Stimulated activated CD8-positive, alpha-beta memory T cell treated with anti-CD3 and anti-CD28 coated beads, Interleukin-15, amount 100 ng/mL, for 1 hour (primary cell): ENCODE measurements at places on chromosomes 16 and 17.

- DNase-seq: no peak
Measured at GRCh38 chr17:44108440-44109311, 14.8 kb downstream of the HDAC5 start.

GRCh38 chr16:79482011-79482410 lies 118.5 kb downstream of the MAF start:
- DNase-seq: no peak

DNA sequence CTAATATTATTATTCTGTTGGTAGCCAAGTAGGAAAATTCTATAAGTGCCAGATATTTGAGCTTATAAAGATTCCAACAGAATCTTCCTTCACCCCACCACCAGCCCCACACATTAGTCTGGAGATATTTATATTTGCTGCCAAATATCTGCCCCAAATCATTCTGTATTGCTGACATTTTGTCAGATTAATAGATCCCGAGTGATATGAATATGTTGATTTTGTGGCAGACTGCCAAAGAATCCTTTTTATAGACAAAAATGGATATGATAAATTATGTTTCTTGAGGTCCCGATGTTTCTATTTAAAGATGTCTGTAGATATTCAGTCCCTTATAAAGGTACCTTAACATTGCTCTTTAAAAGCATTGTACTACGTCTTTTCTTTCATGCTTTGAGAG lies 162.2 kb upstream of the KCNJ16 start:
- no peak for DNase-seq

- DNase-seq: no peak
Measured at GRCh38 chr16:49452108-49452507, 78.5 kb downstream of the C16orf78 start.
